ENCODE measurements at places on chromosomes 4 and X.

GRCh38 chr4:123405267-123405865, 8.8 kb downstream of the SPRY1 start:
- DNase-seq = peak; percentile 86

DNA sequence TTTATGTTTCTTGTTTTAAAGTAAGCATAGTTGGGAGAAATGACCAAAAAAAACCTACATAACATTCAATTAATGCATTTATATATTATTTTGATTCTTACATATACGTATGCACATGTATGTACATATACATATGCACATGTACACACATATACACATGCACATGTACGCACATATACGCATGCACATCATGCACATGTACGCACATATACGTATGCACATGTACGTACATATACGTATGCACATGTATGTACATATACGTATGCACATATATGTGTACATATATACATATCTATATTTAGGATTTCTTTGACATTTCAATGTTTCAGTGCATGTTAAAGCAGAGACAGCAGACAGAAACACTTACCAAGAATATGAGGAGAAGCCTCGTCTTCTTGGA, 263.4 kb downstream of the ADAMTS3 start:
- DNase-seq = no peak

DNA sequence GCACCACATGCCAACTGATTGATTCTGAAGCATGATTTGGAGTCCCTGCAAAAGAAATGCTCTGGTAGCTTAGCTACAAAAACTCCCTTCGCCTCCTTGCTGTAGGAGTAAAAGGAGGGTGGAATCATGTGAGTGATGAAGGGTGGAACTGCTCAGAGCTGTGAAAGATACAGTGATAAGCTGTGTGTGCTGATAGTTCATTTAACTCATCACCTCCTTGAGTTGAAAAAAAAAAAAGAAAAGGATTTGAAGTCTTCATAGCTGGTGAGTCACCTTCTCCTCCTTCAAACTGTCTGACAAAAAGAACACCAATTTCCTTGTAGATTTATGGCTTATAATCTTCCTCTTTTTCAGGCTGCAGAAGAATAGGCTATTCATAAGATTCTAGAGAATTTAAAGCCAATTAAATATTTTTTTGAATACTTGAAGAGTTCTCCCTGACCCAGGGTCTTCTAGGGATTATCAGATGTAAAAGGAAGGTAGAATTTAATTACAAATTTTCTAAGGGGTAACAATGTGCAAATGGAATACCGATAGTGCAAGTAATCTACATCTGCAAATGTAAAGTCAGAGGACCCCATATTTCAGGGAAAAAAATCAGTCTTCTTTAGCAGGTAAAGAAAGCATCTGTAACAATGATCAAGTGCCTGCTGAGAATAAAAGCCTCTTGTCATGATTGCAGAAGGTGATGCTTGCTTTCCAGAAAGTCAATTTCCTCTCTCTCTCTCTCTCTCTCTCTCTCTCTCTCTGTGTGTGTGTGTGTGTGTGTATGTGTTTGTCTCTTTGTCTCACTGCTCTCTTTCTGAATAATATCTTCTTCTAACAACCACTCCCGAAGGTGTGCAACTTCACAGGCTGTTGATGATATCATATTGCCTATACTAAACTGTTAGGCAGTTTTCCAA, 208.8 kb upstream of the VEGFC start:
- no peak for DNase-seq

DNA sequence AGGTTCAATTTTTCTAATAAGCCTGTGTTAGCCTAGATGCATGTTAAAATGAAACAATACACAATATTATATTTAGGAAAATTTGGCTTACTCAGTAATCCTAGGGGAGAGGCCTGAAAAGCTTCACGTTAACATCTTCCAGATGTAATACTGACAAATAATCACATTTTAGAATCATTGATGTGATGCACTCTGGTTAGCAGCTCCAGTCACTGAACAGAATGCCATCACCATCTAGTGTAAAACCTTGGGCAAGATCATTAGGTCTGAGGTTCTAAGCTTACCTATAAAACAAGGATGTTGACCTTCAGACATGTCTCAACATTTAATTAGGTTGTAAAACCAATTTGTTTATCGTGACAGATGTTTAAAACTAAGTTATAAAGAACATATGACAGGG, 1704.8 kb downstream of the STIM2 start:
- no peak for DNase-seq

DNA sequence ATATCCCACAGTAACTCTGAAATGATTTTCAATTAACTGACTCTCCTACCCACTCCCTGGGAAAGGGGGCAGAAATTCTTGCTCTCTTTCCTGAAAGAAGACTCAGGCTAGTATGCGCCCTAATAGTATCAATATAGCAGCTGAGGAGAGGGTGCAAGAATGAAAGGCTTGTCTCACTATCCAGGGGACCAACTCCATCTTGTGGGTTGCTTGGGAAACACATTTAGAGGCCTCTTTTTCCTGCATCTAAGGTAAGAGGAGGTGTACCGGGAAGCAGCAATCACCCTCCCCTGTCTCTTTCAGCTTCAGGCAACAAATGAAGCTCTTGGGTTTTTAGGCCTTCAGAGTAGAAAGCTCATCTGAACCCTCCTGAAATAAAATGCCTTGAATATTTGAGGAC, 11.3 kb downstream of the TMEM255A start:
- DNase-seq = no peak

DNA sequence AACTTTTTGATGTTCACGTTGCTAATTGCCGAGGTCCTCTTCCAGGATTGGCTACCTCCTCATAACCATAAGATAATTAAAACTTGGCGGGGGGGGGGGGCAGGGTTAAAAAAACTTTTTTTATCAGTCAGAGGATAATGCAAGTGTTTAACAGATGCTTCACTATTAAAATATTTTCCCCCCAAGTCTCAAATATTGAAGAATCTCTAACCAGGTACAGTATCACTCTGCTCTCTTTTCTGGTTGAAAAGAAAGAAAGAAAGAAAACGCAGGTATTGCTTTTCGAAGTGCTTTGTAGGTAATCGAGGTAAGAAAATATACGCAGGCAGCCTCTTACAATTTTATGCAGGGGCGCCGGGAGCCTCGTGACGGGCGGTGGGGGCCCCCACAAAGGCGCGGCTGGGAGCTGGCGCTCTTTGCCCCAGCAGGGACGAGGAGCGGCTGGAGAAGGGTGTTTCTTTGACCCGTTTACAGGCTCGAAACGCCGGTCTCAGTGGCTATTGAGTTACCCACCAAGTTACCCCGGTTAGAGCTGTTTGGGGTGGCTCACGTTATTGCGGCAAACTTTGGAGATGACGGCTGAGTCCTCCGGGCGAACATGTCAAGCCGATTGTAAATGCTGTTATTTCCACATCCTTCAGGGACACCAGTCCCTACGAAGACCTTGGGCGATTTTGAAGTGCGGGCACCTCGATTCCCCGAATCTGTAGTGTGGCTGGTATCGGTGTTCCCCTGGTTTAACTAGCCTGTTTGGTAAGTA, 477 bp upstream of the HAND2 start:
- no peak for DNase-seq

DNA sequence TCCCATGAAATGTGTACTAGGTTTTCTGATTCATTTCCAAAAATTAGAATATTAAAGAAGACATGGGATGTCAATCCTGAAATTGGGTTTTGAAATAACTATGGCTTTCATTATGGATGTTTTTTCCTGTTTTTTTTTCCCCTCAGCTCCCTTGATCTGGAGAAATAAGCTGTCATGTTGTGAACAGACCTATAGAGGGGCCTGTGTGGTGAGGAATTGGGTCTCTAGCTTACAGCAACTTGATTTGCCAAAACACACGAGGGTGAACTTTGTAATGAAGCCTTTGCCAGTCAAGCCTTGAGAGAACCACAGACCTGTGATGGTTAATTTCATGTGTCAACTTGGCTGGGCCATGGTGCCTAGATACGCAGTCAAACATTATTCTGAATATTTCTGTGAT, 2413.6 kb downstream of the PCDH7 start:
- DNase-seq = no peak

DNA sequence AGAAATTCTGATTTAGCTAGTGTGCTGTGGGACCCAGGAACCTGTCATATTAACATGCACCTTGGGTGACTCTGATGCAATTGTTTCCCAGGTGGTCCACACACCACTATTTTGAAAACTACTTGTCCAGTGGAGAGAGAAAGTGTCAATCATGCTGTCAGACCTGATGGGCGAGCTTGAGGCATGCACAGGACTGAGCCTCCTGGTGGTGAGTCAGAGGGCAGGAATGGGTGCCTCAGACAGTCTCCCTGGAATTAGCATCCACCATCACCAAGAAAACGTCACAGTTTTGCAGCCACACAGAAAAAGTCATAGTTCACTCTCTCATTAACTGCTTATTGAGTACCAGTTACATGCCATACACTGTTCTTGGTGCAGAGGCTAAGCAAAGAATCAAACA, 181.8 kb upstream of the MAOA start:
- DNase-seq = no peak

DNA sequence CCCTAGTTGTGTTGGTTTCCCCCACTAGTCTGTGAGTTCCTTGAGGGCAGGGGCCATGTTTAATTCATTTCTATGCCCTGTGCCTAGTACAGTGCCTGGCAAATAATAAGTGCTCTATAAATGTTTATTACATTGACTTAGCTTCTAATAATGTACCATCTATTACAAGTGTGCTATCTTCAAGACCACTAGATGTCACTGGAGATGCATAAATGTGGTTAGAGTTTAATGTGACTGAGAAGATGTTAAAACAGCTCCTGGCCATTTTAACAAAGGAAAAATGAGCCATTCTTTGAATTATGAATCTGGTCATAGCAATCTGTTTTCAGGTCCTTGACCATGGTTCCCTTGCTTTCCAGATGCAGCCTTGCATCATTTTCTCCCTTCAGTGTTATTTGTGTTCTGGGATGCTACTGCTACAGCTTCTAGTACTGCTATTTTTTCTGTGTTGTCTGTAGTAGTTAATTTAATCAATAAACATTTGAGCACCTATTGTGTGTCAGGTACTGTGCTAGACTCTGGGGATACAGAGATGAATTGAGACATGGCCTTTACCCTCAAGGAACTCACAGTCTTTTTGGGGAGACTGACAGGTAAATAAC, 43.2 kb downstream of the SLC9A6 start:
- DNase-seq = peak; percentile 21

- no peak for DNase-seq
Observed at GRCh38 chrX:24423960-24424359, 41.1 kb upstream of the PDK3 start.

GRCh38 chr4:81348086-81348777, 123.5 kb downstream of the RASGEF1B start:
- DNase-seq = no peak

GRCh38 chr4:146382194-146382593, 139.5 kb downstream of the SLC10A7 start:
- DNase-seq = no peak

DNA sequence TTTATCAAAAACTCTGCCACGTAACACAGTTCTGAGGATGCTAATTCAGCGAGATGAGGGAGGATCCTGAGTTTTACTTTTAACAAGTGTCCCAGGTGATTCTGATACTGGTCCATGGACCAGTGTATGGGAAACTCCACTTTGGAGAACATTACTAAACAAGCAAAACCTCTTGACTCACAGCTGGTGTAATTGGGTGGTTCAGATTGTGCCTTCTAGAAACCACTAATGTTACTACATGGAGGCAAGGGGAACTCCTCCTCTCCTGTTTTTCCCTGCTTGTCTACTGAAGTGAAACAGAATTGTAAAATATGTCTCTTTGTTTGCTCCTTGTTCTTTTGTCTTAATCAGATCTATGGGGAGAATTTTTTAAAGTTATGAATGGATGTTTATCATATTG, 62.6 kb downstream of the FRAS1 start:
- DNase-seq = no peak

- DNase-seq = no peak
Observed at GRCh38 chr4:61373901-61374440, 173.8 kb downstream of the ADGRL3 start.

DNA sequence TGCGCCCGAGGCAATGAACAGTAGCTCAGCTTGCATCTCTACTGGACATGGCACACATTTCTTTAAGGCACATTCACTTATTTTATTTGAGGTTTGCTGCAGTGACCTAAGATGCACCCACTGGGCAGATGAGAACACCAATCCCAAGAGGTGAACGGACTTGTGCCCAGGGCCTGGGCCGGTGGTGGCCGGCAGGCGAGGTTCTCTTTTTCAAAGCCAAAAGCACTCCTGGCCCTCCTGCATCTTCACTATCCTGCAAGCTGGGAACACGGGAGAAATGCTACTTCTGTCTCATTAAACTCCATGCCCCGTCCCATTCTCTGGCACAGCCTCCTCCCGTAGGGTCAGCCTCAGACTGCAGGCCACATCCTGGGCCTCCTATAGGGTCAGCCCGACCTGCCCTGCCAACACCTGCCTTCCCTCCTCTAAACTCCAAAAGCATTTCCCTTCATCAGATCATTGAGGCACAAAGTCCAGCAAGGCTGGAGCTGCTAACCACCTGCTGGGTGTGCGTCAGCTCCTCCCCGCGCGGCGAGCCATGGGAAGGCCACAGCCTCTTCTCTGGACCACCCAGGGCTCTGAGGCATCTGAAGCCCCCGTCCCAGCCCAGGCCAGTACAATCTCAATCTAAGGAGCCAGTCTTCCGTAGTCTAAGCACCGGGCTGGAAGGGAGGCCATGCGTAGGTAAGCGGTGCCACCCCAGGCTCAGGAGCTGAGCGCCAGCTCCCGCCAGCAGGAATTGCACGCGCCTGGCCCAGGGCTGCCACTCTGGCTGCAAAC, 166.1 kb downstream of the AFAP1 start:
- DNase-seq = no peak

DNA sequence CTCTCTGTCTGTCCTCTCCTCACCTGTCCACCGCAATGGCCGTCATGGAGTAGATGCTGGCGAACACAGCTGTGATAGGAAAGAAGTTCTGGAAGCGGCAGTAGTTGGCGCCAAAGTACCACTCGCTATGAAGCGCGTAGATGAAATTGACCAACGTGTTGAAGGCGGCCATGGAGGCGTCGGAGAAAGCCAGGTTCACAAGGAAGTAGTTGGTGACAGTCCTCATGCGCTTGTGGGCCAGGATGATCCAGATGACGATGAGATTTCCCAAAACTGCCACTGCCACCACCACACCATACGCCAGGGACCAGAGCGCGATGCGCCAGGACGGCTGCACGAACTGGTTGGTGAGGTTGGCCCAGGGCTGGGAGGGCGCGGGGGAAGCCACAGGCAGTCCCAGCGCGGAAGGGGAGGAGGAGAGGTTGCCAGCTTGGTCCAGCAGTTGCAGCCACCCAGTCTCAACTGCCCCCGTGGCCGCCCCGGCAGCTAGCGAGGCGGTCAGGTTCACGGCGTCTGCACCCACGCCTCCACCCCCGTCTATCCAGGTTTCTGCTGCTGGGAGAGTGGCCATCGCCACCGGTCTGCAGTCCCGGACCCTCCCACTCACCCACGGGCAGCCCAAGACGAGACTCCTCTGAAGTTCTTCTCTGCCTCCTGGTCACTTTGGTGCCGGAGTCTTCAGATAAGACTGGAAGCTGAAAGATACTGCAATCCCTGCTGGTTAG, 518 bp downstream of the TACR3 start:
- DNase-seq = peak; percentile 2

DNA sequence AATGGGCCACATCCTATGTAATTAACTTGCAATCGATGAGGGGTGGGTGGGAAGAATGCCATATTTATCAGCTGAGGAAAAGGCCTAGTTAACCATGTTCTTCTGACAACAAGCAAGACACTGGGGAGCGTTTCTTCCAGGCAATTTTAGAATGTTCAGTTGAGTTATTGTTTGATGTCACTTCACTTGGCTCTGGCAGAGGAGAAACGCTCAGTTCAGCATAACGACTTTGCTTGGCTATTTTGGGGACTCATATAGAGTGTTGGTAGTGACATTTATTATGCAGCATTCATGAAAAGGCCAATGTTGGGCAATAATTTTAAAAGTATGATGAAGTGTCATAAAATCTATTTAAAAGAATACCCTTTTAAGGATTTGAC, 648 bp downstream of the SYNPO2 start:
- DNase-seq = no peak

- DNase-seq = peak; percentile 97
Observed at GRCh38 chr4:25811841-25812240, 50.9 kb downstream of the SEL1L3 start.
